ENCODE measurements at places on chromosomes 3 and 15.

DNA sequence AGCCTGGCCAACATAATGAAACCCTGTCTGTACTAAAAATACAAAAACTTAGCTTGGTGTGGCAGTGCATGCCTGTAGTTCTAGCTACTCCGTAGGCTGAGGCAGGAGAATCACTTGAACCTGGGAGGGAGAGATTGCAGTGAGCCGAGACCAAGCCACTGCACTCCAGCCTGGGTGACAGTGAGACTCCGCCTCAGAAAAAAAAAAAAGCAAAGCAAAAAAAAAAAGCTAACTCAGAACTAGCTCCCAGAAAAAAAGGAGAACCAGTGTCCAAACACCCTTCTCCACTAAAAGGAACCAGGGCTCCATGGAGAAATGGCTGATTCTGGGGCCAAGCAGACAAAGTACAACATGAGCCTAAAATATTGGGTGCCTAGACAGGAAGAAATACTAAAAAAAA, 16.7 kb upstream of the CRTC3 start:
- no peak for DNase-seq

DNA sequence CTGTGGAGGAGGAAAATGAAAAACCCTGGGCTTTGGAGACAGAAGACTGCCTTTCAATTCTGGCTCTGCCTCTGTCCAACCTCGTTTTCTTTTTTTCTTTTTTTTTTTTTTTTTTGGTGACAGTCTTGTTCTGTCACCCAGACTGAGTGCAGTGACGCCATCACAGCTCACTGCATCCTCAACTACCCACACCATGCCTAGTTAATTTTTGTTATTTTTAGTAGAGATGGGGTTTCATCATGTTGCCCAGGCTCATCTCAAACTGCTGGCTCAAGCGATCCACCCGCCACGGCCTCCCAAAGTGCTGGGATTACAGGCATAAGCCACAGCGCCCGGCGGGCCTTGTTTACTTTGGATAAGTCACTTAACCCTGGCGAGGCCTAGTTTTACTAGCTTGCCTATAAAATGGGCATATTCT, 66.3 kb upstream of the SLC25A26 start:
- DNase-seq, result no peak

- peak; percentile 20 for DNase-seq
These were observed 325 bp downstream of the ALCAM start for GRCh38 chr3:105367063-105367405.

DNA sequence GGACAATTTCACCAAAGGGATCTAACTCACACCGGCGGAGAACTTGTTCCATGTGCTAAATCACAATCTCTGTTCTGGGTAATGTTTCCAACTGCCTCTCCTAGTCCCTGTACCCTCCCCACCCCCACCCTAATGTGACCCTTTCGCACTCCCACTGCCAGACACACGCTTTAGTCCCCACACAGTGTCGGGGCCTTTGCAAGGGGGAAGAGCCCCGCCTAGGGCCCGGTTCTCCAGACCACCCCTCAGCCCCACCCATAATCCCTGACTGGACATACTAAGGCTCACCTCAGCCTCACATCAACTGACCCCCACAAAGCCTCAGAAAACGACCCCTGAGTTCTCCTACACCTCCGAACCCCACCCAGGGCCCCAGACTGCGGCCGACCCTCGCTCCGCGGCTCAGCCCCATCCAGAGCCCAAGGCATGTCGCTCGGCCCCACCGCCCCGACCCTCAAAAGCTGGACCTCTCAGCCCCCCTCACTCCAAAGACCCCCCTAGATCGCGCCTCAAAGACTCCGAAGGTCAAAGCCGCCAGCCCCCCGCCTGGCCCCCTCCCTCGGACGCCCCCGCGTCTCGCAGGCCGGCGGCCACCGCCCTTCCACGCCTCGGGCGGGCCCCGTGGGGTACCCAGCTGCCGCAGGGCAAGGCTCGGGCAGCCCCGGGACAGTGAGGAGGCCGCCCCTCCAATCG, 72.0 kb upstream of the MAP4 start:
- DNase-seq, result no peak

- DNase-seq, result no peak
These were observed 173.5 kb downstream of the OR4M2 start for GRCh38 chr15:22253676-22254408.

DNA sequence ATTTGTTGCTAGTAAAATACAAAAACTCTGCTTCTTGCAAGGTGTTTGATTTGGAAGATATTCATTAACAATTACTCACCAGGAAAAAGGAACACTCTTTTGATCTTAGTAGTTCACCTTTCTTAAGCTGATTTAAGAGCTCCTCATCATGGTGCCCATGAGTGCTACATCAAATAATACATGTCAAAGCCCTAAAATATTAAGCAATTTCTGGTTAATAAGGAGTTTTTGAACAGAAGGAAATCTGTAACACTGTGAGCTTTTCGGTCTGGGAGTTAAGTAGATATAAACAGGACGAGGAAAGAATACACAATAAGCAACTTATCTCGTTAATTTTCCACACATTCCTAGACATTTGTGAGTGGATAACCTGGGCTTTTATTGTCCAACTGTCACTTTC, 83.9 kb upstream of the DCBLD2 start:
- DNase-seq, result no peak

- DNase-seq, result no peak
These were observed 28.6 kb downstream of the TFDP2 start for GRCh38 chr3:142120707-142121106.

- no peak for DNase-seq
These were observed 150.5 kb upstream of the COL8A1 start for GRCh38 chr3:99487894-99488293.

DNA sequence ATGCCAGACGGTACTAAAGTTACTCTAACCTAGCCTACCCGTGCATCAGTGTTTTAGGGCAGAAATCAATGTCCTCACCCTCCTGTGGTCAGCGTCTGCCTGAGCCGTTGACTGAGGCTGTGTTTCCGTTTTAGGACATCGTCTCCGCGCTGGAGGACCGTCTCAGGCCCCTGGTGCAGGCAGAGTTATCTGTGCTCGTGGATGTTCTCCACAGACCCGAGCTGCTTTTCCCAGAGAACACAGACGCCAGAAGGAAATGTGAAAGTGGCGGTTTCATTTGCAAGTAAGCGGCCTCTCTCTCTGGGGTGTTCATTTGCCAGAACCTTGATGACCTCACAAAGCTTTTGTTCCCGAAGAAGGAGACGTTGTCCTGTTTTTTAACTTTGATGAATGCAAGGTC, 217.0 kb downstream of the ITPR1 start:
- DNase-seq, result no peak

DNA sequence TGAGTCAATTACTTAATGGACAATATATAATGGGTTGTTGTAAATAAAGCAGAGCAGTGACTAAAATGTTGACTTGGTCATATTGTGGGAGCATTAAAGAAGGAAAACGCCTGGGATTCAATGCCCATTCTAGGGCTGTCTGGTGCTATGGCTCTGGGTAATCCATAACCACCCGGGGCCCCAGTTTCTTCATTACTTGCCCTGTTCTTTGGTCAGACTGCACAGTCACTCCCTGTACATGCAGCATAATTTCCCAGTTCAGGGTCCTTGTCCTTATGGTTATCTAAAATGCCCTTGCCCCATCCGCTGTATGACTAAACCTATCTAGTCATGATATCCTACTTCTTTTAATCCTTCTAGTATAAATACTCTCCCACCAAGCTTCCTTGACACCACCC, 27.5 kb upstream of the DENND4A start:
- no peak for DNase-seq

DNA sequence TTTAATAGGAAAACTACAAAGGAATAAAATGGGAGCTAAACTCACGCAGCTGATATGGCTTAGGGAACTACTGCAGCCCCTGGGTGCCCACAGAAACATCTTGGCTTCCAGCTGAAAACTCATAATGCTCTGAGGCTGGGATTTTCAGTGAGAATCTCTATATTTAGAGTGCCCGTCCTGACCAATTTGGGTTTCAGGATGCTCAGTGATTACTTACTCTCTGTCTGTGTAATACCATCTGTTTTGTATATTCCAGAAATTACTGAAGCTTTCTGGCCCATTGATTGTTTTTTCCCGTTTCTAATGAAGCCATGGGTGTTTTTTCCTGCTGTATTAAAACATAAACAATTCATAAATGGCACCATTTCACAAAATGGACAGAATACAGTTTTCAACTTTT, 50.6 kb upstream of the ZNF385D start:
- no peak for DNase-seq

DNA sequence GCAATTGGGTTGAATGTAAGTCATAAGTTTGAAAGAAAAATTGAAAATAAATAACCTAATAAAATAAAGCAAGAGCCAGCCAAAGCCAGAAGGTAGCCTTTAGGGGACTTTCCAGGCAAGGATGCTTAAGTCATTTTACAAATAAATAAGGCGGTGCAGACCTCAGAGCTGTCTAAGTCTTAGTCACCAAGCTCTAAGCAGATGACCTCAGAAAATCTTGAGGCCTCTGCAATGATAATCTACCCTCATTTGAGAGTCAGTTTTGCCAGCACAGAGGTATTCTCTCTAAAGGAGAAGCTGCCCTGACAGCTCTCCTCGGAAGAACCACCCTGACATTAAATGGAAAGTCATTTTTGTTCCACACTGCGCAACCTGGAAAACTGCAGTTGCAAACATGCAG, 113.9 kb downstream of the OXNAD1 start:
- DNase-seq, result no peak

GRCh38 chr3:136778865-136779264, 26.7 kb upstream of the STAG1 start:
- DNase-seq, result no peak

DNA sequence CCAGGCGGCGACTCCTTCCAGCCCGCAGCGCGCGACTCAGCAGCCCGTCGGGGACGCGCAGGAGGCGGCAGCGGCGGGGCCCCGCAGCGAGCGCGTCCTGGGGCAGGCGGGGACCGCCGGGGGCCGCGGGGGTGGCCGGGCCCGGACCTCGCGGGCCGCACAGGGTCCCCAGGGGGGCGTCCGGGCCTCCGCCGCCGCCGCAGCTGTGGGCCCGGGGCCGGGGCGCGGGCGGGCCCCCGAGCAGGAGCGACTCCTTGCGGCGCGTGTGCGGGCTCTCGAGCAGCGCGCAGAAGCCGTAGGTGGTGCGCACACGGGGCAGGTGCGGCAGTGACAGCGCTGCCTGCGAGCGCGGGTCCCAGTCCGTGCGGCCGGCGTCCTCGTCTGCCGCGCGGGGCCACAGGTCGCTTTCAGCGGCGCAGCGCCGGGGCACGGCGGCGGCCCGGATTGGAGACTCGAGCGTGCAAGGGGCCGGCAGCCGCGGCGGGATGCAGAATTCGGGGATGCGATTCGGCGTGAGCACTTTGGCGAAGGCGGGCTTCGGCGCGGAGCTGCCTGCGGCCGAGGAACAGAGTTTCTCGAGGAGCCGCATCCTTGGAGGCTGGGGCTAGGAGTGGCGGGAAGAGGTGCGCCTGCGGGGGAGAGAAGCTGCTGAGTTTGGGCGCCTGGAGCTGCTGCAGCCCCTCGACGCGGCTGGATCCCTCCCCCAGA, 535 bp downstream of the C2CD4B start:
- no peak for DNase-seq

DNA sequence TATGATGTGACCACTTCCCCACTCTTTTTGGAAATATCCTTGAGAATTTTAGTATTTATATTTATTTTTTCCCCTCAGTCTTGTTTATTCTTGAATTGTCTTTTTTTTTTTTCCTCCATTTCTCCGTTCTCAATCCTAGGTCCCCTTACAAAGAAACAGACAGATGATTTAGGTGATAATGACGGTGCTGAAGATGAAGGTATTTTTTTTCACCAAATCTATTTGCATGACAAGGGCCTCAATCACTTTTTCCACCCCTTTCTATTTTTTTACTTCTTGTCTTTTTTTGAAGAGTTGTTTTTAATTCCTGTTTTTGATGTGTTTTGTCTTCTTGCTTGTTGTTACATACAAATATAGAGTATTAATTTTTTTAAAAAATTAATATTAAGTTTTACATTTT, 402.6 kb downstream of the NLGN1 start:
- DNase-seq, result no peak

DNA sequence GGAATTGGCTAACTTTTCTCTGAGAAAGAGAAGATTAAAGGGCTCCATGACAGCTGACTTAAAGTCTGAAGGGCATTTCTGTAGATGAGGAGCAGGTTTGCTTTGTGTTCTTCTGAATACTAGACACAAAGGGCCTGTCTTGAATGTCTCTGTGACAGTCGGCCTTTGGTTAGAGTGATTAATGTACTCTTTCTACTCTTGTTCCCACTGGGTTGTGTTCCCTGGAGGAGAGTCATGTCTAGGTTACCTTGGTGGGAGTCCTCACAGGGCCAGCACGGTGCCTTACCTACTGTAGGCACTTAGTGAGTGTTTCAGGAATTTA, 66.1 kb downstream of the MAP2K5 start:
- no peak for DNase-seq

- no peak for DNase-seq
These were observed 100.8 kb downstream of the TPRG1 start for GRCh38 chr3:189272500-189273119.

- DNase-seq, result no peak
These were observed 43.5 kb downstream of the EPHB1 start for GRCh38 chr3:134838599-134838998.

DNA sequence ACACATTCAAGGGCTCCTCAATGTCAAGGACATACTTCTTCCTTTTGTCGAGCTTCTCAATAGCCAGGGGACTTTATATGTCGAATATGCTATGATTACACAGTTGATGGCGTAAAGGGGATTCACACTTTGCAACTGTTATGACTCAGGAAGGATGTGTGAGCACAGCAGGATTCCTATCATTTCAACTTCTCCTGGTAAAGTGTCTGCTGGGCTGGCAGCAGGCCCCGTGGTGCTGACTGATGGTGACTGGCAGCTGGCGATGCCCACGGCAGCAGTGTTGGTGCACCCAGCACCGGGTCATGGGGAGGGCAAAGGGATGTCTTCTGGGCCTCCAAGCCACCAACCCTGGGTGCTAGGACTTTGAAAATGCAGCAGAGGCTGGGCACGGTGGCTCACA, 44.8 kb upstream of the GNB5 start:
- no peak for DNase-seq

DNA sequence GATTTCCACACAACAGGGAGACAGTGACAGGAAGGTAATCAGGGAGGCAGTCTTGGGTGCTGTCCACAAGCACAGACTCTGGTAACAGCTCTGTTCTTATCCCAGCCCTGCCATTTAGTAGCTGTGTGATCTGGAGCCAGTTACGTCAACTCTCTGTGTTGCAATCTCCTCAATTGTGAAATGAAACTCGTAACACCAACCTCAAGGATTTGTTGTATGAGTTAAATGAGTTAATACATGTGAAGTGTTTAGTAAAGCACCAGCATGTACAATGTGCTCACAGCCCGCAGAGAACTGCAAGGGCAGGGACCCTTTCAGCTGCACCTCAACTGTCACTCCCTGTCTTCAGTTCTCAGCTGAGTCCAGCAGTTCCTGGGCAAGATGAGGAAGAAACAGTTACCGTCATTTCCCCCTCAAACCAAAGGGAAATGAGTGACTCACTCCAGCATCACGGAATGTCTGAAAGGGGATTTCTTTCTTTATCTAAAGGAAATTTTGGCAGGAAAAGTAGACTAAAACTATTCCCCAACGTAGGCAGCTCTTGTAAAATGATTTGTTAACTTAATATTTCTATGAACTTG, 39.9 kb upstream of the MB21D2 start:
- DNase-seq, result no peak

GRCh38 chr3:27360113-27361078, 8.8 kb downstream of the NEK10 start:
- DNase-seq, result no peak

All from effector CD4-positive, alpha-beta T cell (primary cell).